Hair follicular keratinocyte (primary cell): ENCODE measurements at places on chromosomes 6 and 20. TPM values are rescaled to one million over a fixed set of nuclear protein-coding genes. Genes with fewer than 3 reads are reported as not detected.

PAK5 gene
- not detected in 2 replicates for total RNA-seq

EPPIN gene
- total RNA-seq = not detected in 2 replicates

FOXQ1 gene
- total RNA-seq = 4.5 and 6.0 TPM in 2 replicates

GNAS-AS1 gene
- 0.62 and 1.6 TPM in 2 replicates for total RNA-seq

GSTA1 gene
- total RNA-seq = not detected in 2 replicates

PKIB gene
- 0.87 and 1.1 TPM in 2 replicates for total RNA-seq
